Type B pancreatic cell (in vitro differentiated cells): ENCODE measurements at places on chromosomes 12 and 14.

- no peak for DNase-seq
Measured at GRCh38 chr12:116881325-116881876, at the start of gene HRK. HRK (minus strand) TSS chr12:116881441; CDS start chr12:116881307, 134 bp downstream.

- no peak for DNase-seq
Measured at GRCh38 chr12:129106772-129107171, 253.5 kb downstream of the GLT1D1 start.

GRCh38 chr12:103933237-103933636 lies 3.0 kb downstream of the HSP90B1 start:
- no peak for DNase-seq

GRCh38 chr14:24726480-24726879 lies 92.5 kb upstream of the GZMB start:
- DNase-seq: no peak

- no peak for DNase-seq
Measured at GRCh38 chr14:36947362-36947761, 225.0 kb downstream of the SLC25A21 start.

- DNase-seq: no peak
Measured at GRCh38 chr14:81384900-81385299, 15.2 kb downstream of the STON2 start.

- no peak for DNase-seq
Measured at GRCh38 chr14:22384167-22384549, 204.9 kb downstream of the DAD1 start.

DNA sequence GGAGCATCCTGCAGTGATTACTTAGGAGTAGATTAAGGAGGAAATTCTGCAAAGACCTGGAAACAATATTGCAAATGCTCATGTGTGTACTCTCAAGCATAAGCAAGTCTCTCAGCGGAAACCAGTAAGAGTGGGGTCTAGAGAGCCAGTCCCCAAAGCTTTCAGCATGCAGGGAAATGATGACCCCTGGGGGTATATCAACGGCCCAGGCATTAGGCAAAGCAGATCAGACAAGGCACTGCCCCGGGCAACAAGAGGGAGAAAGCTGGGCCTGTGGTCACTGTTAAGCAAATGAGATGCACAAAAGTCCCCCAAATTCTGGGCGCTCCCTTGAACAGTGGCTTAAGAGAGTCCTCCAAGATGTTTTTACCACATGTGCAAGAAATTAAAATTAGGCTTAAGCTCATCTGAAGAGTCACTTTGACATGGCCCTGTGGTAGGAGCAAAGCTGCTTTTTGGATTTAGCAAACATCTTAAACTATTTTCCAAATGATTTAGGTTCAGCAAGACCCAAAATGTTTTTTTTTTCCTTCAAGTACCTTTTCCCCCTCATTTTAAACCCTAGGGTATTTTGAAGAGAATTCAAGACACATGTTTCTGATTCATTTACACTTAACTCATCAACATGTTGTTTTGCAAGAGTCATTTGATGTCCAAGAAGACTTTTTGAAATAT lies 457.1 kb upstream of the TBX3 start:
- DNase-seq: no peak

- no peak for DNase-seq
Measured at GRCh38 chr14:31229638-31230572, 22.3 kb upstream of the HECTD1 start.
